ENCODE measurements at places on chromosomes 7 and 10.

- DNase-seq: no peak
Observed at GRCh38 chr7:43659549-43659896, 69.8 kb downstream of the COA1 start.

DNA sequence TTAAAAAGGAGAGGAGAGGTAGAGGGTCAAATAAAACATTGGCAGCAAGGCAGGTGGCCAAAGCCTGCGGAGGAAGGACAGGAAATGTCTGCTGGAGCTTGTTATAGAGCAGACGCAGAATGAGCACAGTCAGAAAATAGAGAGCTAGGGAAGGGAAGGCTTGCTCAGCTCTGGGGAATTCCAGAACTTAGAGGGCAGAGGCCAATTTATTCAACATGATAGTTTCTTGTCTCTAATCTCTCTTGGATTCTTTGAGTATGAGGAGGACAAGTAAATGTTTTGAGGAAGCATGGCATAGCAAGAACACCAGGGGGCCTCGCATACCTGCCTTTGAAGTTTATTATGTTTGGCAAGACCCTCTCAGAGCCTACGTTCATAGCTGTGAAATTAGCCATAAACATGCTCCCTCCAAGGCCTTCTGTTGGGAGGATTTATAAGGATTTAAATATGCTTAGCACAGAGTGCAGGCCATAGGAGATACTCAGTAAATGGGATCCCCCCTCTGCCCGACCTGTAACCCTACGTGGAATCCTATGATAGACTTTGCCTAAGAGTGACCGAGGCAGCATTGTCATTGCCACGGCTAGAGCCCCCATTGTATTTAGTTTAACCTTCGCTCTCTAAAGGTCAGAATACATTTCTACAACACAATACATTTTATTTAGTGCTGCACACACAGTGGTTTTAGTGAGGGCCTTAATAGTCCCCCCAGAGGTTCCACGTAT is 293.9 kb downstream of the CCDC3 start:
- no peak for DNase-seq

DNA sequence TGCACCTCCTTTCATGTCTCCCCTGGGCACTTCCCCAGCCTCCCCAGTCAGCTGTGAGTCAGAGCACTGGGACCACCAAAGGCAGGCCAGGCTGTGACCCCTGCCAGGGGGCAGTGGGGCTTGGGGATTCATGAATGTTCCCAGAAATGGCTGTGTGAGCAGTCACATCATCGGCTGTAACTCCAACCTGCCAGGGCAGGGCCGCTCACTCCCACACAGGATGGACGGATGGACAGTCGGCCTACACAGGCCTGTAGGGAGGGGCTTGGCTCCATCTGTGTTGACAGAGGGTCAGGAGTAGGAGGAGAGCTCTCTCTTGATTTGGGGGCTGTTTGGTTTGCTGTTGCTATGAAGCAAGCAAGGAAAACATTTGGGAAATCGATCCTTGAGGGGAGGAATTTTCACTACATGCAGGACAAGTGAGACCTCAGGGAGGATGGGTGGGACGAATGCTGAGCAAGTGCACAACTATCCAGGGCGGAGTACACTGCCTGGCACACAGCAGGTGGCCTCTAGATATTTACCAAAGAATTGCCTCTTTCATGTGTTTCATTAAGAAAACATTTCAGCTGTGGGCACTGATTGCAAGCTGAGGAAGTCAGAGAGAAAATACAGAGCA is 2.9 kb upstream of the IGFBP1 start:
- DNase-seq: no peak

DNA sequence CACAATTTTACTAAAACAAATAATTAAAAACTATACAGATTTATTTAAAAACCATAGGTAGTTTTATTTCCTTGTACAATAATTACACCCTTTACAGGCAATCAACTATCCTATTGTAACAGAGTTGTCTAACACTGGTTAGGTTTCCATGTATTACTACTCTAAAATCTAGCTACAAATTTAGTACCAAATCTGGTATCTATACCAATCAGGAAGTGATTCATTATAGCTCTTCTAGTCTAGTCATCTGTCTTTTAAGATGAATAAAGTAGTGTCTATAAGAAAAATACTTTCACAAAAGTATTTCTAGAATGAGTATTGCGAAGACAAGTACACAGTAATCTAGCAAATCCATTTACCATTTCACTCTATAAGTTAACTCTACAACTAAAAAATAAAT is 16.9 kb downstream of the ZNF800 start:
- no peak for DNase-seq

DNA sequence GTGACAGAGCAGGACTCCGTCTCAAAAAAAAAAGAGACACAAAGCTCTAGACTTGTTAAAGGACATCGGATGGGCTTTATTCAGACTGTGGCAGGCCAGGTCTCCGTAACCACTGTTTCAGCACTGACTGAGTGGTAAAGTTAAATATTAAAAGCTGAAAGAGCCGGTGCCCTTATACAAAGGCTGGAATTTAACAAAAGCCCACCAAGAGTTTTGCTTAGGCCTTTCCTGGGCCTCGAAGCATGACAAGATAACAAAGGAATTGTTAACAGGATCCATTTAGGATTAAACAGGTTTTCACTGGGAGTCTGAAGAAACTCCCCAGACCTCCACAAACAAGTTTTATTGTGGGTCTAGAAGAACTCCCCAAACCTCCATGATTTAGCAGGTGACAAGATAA is 727.8 kb downstream of the TYW1 start:
- no peak for DNase-seq

DNA sequence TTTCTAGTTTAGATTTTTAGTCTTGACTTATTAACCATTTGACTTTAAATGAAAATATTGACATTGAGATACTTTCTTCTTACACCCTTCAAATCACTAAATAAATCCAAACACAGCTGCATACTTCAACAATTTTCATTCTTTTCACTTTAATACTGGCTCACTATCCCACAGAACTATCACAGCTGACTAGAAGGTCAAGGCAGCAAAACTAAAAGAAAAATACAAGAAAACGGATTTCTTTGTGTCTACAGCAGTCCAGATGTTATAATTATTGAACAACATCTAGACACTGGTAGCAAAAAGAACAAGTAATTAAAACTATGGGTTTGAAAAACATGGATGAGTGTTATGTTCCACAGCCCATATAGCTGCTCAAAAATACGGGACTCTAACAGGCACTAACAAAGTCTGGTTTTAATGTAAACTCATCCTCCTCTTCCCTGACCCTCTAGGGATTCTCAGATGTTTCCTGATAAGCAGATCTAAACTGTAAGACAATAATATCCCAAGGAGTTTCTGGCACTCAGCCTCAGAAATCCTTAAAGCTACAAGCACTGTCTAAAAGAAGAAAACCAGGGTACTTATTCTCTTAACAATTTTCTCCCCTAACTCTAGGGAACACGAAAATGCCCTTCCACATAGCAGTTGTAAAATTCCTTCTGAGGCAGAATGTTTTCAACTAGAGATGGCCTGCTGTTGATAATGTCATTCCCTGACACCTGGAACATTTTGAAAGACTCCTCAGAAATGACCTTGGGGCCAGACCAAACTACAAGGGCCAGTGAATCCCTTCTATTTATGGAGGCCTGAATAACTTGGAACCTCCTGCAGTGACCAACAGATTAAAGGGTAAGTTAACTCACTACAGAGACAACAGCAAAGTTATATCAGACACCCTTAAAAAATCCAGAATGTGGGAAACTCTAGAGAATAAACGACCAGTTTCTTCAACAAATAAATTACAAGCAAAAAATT is 12.8 kb downstream of the DNMBP start:
- DNase-seq: no peak

DNA sequence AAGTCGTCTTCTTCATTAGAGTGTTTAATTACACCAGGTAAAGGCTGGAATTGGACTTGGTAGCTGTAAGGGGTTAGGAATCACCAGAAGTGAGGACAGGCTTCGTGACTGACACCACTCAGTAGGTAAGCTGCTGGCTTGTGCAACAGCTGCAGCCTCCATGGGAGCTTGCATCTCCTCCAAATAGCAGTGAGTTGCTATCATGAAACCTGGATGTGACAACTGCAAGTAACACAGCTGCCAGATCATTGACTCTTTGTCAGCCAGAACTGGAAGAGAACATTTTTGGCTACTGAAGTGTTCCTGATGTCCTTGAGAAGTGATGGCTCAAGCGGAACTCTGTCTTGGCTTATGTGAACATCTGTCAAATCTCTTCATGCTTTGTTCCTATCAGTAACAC is 64.1 kb upstream of the MSRB2 start:
- DNase-seq: no peak

DNA sequence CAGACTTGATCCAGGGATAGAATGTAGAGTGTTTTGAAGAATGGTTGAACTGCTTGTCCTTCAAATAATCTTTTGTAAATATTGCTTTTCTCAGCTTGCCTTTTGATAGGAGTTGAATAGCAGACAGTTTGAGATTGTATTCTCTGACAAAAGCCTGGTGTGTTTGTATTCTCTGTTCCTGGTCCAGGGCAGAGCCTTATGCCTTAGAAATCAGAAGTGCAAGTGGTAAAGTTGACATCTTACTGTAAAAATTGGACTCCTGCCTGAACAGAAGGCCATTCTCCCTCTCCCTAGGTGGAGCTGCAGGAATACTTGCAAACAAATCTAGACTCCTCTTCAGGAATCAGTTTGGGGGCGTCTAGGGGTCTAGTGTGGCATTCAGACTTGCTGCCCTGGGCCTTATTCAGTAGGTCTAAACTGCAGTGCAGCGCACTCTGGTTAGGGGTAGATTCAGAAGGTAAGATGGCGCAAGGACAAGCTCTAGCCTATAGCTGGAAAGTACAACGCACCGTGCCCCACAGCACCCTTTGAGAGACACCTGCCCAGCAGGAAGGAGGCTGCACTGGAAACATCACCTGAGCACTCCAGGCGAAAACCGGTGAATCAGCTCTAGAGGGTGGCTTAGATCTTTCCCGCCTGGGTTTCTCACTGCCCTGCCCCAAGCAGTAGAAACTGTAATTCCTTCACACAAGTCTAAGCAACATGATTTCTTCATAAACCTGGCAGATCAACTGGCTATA is 608.5 kb upstream of the GALNT17 start:
- no peak for DNase-seq

- no peak for DNase-seq
Observed at GRCh38 chr7:113383638-113384037, 265.3 kb upstream of the SMIM30 start.

GRCh38 chr7:4479367-4480039 is 202.6 kb upstream of the FOXK1 start:
- no peak for DNase-seq

GRCh38 chr10:22433875-22434274 is 88.6 kb downstream of the SPAG6 start:
- no peak for DNase-seq

GRCh38 chr10:112434988-112435619 is 11.6 kb downstream of the ZDHHC6 start:
- DNase-seq: no peak

GRCh38 chr10:74799721-74800221 is 26.6 kb upstream of the KAT6B start:
- no peak for DNase-seq

GRCh38 chr10:106705681-106706100 is 458.8 kb downstream of the SORCS1 start:
- DNase-seq: no peak

GRCh38 chr10:133117688-133118071 is 30.0 kb downstream of the ADGRA1 start:
- DNase-seq: no peak

- DNase-seq: peak; percentile 67
Observed at GRCh38 chr10:72334825-72335393, 19.8 kb downstream of the DNAJB12 start.

GRCh38 chr7:121138262-121138933 is 149.9 kb downstream of the CPED1 start:
- DNase-seq: no peak

GRCh38 chr7:129351320-129351719 is 82.9 kb upstream of the STRIP2 start:
- DNase-seq: no peak

DNA sequence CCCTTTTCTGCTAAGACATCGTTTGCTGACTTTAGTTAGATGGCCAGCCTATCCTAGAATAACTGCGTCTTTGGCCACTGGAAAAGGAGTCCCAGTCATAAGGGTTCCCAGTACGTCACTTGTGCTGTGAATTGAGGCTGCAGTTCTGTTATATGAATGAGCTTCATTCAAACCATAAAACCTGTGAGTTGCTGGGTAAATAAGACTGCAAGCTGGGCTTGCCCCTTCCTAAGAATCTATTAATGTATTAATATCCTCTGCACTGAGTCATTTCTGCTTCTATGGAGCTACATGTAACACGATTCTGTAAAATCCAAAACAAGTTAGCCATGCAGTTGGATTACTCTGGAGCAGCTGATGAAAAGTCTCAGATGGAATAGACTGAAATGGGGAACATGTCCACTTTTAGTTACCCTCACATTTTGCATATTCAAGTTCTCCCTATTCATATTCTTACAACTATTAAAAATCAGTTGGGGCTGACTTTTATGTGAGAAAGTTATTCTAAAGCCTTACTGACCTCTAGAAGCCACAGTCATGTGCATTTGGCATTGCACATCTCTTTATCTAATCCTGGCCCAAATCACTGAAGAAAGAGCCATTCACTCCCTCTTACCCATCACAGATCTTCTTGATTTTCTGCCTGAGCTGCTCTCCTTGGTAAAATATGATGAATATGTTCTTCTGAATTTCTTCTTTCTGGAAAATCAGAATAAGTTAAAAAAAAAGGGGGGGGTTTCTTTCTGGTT is 41.8 kb upstream of the TMEM213 start:
- DNase-seq: no peak

GRCh38 chr7:44387389-44387788 is 62.0 kb upstream of the CAMK2B start:
- DNase-seq: no peak

GRCh38 chr10:5543623-5544022 is 18.9 kb downstream of the CALML3 start:
- DNase-seq: no peak

GRCh38 chr7:77415476-77415822 is 700 bp downstream of the GSAP start:
- DNase-seq: no peak

DNA sequence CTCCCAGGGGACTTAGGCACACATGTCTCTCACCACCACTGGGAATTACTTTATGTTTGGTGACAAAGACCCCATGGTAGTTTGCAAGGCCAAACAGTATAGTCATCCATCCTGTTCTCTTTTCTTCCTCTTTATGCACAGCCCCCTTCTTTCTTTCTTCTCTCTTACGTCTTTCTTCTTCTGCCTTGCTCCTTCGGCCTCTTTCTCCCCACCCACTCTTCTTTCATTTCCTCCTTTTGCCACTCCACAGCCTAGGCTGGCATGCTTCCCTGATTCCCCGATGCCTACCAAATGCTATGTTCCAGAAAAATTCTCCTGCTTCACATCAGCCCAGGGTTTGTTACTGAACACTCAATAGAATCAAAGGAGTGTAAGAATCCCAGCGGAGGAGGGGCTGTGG is 62.4 kb upstream of the MKLN1 start:
- no peak for DNase-seq

DNA sequence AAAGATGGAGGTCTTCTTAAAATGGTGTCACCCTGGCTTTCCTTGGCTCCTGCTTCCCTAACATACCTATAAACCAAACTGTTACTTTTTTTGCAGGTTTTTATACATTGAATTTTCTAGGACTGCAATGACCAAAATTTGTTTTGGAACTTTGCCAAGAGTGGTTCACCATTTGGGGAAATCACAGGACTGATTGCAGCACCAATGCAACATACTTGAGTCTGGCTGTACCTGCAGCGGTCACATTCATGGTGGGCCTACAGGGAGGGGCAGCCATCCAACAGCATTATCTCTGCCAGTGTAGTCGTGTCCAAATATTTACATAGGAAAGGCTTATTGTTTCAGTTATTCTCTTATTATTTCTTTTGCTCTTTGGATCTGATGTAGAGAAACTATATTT is 69.0 kb downstream of the HACD1 start:
- DNase-seq: no peak
